ENCODE measurements at places on chromosomes 5 and 9. TPM values are rescaled to one million over a fixed set of nuclear protein-coding genes. Genes with fewer than 3 reads are reported as not detected.

GRCh38 chr9:129596541-129597331 lies 24.2 kb downstream of the C9orf50 start:
- DNase-seq: peak; percentile 77

- no peak for DNase-seq
Measured at GRCh38 chr9:129962889-129963703, 79.9 kb downstream of the FNBP1 start.

DNA sequence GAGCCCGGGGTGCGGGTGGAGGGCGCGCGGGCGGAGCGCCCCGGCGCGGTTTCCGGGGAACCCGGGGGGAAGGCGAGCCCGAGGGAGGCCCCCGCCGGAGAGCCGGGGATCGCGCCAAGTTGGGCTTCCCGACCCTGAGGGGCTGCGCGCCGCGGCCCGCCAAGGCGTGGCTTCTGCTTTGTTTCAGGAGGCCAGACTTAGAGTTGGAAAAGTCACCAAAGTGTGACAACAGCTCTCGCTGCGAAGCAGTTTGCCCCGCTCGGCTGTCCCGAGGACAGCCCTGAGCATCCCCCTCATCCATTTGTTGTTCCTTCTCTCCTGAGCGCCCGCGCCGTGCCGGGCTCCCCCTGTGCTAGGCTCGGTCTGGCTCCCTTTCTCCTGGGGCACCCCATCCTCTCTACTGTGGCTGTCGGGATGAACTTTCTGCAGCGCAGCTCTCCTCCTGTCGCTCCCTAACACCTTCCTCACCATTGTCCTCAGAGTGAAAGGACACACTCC lies 410 bp downstream of the GLIPR2 start:
- DNase-seq: peak; percentile 13

Gene TLE1
- total RNA-seq: 63.3 TPM

Gene TTC23L
- 4.1 TPM for total RNA-seq

Data from spinal cord (tissue), 10 donors.